ENCODE measurements at places on chromosomes 3 and 15.

DNA sequence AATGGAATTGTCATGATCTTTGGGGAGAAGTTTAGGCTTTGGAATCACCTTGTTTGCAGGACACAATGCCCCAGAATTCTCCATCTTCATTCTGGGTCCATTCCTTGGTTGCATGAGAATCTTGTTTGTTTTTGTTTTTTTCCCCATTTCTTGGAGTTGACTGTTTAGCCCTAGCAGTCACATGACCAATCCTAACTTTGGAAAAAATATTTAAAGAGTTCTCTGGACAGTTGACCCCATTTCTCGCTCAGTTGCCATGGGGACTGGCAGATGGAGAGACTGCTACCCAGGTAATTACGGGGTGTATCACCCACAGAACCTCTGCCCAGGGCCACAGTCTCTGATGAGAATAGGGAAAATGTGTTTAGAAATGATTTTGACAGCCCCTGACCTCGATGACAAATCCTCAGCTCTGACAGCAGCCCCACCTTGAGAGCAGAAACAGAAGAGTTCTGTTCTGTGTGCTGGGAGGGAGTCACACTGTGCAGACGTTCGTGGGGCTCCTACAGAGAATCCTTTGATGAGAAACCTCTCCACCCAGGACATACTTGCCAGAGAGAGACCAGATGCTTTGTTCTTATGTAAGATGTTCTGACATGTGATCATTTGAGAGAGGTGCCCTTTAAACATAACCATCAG is 57.7 kb downstream of the IL16 start:
- DNase-seq, result no peak

- DNase-seq, result no peak
These were observed 1.6 kb downstream of the ZDHHC3 start for GRCh38 chr3:44974416-44974815.

DNA sequence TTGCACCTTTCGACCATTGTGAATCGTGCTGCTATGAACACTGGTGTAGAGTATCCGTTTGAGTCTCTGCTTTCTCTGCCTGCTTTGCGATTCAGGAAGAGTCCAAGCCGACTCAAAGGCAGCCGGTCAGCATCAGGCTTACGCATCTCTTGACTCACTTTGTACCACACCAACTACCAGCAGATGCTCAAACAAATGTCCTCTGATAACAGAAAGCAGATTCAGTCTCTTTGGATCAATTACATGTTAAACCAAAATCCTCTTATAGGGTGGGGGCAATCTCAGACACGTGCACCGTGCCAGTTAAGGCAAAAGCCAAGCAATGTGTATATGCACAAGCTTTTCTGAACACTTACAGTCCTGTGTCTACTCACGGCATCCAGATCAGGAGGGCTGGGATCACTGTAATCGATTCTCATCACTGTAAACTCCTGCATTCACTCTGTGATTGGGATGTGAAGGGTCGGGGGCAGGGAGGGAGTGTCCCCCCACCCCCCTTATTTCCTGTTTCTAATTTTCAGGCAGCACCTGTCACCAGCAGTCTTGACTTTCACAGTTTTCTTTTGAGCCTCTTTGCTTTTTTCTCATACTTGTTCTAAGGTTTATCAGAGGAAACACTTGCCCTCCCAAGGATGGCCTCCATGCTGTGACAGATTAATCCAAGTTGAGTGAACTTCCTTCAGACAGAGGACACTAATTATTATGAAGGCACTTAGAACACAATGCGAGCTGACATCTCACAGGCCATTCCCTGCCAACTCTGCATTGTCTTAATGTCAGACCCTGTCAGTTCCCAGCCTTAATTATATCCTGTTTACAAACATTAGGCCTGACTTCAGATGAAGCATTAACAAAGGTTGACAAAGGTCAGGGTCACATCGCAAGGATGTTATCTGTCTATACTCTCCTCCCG is 153.5 kb downstream of the MECOM start:
- DNase-seq, result no peak

- DNase-seq, result no peak
These were observed 2.5 kb downstream of the NT5DC2 start for GRCh38 chr3:52530918-52531826.

DNA sequence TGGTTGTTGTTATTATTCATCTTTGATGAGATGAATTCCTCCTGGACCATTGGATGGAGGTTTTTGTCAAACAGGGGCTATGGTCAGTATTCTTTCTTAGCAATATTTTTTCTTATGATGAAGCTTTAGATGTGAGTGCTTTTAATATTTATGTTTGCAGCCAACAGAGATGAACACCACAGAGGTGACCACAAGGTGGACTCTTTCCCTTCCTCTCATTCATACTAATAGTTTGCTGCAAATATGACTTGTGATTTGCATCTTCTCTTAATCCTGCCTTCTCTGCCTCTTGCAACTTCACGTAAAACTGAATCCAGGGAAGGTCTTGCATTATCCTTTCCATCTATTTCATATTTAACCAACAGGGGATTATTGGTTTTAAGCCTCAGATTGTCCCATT is 473.1 kb upstream of the UBE2E2 start:
- DNase-seq, result no peak

GRCh38 chr3:61269435-61269834 is 18.2 kb upstream of the FHIT start:
- no peak for DNase-seq

GRCh38 chr3:116299646-116300081 is 145.6 kb downstream of the LSAMP start:
- DNase-seq, result no peak

DNA sequence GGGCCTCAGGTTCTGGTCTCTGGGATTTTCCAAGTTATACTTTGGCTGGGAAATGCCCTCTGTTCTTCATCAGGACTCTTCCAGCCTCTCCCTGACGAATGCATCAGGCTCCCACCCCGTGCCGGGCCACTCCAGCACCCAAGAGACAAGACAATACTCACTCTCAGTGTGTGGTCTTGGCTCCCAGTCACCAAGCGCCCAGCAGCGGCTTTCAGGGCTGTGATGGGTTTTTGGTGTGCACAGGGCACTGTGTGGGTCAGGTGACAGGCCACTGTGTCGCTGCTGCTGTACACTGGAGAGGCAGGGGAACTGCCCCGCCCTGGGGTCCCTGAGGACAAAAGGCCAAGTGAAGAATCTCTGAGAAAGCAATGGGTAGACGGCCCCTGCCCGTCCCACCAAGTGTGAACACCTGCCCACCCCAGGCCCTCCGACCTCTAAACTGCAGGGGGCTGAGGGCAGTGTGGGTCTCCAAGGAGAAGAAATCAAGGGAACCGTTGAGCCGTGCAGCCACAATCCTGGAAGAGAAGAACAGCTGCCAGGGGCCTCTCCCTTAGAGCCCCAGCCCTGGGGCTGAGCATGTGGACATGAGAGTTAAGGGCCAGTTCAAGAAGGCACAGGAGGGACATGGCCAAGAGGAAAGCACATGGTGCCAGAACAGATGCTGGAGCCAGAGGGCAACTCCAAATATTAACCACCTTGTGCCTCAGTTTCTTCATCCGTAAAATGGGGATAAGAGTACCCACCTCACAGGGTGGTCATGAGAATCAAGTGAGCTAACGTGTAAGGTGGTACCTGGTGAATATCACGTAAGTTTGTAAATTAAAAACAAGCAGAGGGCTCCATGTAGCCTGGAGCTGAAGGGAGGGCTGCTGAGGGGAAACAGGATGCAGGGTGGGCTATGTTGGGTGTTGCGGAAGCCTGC is 34.1 kb downstream of the PTPN23 start:
- DNase-seq, result no peak

DNA sequence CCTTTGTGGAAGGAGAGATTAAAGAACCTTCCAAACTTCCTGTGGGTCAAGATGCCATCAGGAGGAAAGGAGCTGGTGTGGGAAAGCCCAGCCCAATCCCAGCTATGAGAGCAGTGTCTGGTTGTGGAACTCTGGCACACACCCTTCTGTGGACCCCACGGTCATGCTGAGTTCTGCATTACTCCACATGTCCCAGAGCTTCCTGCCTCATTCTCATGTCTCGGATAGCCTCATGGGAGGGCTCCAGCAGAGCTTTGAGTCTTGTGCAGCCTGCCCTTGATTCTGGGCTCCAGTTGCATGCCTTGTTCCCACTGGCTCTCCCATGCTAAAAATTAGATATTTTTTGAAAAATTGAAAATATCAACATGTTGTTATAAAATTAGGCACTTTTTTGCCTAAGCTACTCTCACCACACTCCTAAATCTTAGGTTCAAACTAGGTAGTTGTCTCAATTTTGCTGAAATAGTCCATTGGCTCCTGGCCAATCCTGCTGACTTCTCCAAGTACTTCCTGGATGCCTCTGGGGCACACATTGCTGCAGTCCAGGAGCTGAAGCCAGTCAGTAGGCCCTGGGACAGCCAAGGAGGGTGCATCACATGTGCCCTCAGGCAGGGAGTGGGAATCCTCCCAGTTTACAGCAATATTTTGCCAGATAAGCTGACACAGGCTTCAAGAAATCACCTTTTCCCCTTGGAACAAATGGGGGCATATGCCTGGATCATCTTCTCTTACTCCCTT is 144.3 kb downstream of the EEFSEC start:
- DNase-seq, result no peak

GRCh38 chr3:12558706-12559105 is 1.8 kb downstream of the MKRN2 start:
- no peak for DNase-seq

DNA sequence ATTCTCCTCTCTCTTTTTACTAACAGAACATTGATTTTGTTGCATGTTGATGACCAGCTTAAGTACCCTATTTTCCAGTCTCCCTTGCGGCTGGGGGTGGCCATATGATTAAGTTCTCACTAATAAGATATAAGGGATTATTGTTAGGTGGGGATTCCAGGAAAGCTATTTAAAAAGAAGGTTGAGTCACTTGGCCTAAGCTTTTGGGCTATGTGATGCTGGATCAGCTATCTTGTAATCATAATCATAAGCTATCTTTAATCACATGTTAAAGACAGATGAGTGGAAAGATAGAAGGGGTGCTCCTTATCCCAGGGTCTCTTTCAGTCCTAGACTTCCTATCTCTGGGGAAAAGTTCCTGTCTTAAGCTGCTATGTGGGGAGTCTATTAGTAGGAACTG is 59.9 kb downstream of the CGNL1 start:
- no peak for DNase-seq

- no peak for DNase-seq
These were observed 40.8 kb downstream of the NUP210 start for GRCh38 chr3:13379201-13379830.

DNA sequence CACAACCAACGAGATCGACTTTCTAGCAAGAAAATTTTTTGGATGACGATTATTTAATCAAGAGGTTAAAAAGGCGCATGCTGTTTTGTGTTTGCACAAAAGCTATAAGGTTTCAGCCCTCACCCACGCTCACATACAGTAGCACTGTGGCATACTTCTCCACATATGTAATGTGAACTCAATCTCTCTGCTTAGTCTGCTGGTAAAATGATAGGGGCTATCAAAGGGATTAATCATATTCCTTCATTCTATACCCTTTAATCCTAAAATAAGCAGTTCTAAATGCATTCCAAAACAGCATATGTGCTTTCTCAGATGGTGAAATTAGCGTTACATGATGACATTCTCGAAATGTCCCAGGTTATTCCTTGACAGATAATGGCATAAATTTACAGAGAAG is 196.9 kb upstream of the PRICKLE2 start:
- no peak for DNase-seq

- DNase-seq, result peak; percentile 49
These were observed 30.1 kb downstream of the CFAP161 start for GRCh38 chr15:81163961-81164800.

- no peak for DNase-seq
These were observed 1.0 kb downstream of the USP8 start for GRCh38 chr15:50425219-50425618.
